ENCODE measurements at places on chromosomes 11 and 22. TPM values are rescaled to one million over a fixed set of nuclear protein-coding genes. Genes with fewer than 3 reads are reported as not detected.

OR52A1 gene
- total RNA-seq = not detected

TMPRSS13 gene
- total RNA-seq = 1.7 TPM

MYRF gene
- 0.83 TPM for total RNA-seq

GGTLC2 gene
- total RNA-seq = not detected

GRIK4 gene
- total RNA-seq = not detected

MGAT3 gene
- 3.9 TPM for total RNA-seq

ALDH3B1 gene
- total RNA-seq = not detected

ASCL2 gene
- total RNA-seq = not detected

ADM gene
- 0.64 TPM for total RNA-seq

C11orf21 gene
- total RNA-seq = 20.4 TPM

MUC5B gene
- not detected for total RNA-seq

MCAM gene
- total RNA-seq = 2.8 TPM

TMEM86A gene
- 0.46 TPM for total RNA-seq

LSP1 gene
- 430 TPM for total RNA-seq

OR51E2 gene
- total RNA-seq = not detected

NRXN2 gene
- total RNA-seq = 1.3 TPM

ACER3 gene
- total RNA-seq = 13.3 TPM

NECTIN1 gene
- total RNA-seq = 0.91 TPM

IRAG1 gene
- not detected for total RNA-seq

OR51B2 gene
- total RNA-seq = not detected

RIN1 gene
- total RNA-seq = 1.3 TPM

CLCF1 gene
- 0.29 TPM for total RNA-seq

A4GALT gene
- total RNA-seq = not detected

GAL3ST3 gene
- not detected for total RNA-seq

PLEKHB1 gene
- 4.7 TPM for total RNA-seq

CYP2D6 gene
- 7.0 TPM for total RNA-seq

IGLL1 gene
- total RNA-seq = not detected

RNH1 gene
- total RNA-seq = 89.8 TPM

TMEM45B gene
- total RNA-seq = 0.93 TPM

SCN2B gene
- not detected for total RNA-seq

RAB36 gene
- not detected for total RNA-seq

DEFB131B gene
- total RNA-seq = not detected

RFPL2 gene
- total RNA-seq = 0.15 TPM
